ENCODE measurements at places on chromosomes 16 and 17.

GRCh38 chr17:49067163-49067562, 65.4 kb upstream of the B4GALNT2 start:
- no peak for DNase-seq

DNA sequence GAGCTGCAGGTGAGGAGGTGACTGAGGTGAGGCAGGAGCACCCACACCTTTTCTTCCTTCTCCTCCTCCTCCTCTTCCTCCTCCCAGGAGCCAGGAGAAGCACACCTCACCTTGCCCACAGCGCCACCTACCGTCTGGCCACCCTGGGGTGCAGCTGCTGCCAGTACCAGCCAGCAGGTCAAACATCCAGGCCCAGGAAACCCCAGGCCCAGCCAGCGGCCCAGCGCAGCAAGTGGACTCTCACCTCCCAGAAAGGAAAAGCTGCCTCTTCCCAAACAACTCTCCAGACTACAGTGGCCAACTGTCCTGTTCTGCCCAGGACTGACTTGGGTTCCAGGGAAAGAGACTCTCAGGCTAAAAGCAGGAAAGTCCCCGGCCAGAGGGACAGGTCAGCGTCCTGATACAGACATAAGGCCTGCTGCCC, 22.7 kb downstream of the PEMT start:
- peak; percentile 18 for DNase-seq

- no peak for DNase-seq
These were observed 535.1 kb downstream of the CDH11 start for GRCh38 chr16:64586781-64587180.

DNA sequence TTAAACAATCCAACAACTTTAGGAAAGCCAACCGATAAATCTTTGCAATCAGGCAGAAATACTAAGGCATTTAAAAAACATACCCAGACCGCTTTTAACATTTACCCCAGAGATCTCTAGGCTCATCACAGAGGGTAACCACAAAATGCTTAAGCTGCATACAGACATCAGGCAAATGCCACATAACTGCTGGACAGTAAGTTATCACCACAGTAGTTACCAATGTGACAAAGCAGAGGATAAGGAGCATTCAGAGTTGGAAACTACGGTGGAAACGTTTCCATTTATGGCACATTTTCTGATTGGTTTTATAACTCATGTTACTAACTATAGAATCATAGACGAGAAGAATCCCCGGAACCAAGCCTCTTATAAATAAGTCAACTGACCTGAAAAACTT, 77.5 kb downstream of the KANSL1 start:
- no peak for DNase-seq

GRCh38 chr17:66691644-66692420, 143.1 kb upstream of the CACNG5 start:
- DNase-seq = no peak

GRCh38 chr17:82661717-82662683, 13.8 kb upstream of the WDR45B start:
- no peak for DNase-seq

DNA sequence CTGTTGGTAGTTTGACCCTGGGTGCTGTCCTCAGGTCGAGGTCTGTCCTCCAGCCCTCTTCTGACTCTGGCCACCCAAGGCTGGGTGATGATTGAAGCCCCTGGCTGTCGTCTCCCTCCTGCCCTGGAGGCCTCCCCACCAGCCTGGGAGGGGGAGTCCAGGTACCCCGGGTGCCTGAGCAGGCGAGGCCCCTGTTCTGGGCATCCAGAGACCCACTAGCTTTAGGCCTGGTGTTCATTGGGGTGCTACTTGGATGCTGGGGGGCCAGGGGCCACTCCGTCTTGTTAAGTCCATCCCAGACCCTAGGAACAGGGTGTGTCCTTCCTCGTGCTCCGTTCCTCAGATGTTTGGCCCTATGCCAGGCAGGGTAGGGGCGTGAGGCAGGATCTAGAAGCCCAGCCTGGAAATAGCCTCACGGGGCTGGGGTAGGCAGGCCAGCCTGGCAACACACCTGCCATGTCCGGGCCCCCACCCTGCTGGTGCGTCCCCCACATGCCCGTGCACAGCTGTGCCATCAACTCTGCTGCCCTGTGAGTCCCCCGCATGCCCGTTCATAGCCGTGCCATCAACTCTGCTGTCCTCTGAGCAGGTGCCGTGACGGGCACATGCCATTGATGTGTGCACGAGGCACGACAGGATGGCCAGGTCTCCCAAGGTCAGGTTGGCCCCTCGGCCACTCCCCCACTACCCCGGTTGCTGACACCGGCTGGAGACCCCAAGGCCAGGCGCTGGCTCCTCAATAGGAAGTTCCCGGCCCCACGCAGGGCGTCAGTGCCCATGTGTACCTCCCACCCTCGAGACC, 36.9 kb downstream of the GINS2 start:
- DNase-seq = no peak

DNA sequence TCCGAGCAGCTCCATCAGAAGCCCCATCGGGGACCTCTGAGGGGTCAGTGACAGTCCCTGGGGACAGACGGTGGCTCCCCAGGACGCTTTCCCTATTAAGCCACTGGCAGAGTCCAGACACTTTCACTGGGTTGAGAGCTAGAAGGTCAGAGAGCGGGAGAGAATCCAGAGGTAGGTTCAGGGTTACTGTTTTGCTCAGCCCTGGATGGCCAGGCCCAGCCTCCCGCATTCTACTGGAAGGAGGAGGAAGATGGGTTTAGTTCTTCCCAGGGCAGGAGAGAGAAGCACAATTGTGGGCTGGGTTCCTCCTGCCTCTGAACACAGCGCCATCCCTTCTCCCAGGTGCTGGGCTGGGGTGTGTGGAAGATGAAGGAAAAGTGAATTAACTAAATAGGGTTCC, 452.8 kb downstream of the SLC39A11 start:
- no peak for DNase-seq

- DNase-seq = peak; percentile 81
These were observed 7.8 kb upstream of the RNF213 start for GRCh38 chr17:80252871-80253270.

- no peak for DNase-seq
These were observed 210.0 kb upstream of the GSE1 start for GRCh38 chr16:85402910-85403692.

- no peak for DNase-seq
These were observed 574 bp downstream of the LAT start for GRCh38 chr16:28985211-28986041.

DNA sequence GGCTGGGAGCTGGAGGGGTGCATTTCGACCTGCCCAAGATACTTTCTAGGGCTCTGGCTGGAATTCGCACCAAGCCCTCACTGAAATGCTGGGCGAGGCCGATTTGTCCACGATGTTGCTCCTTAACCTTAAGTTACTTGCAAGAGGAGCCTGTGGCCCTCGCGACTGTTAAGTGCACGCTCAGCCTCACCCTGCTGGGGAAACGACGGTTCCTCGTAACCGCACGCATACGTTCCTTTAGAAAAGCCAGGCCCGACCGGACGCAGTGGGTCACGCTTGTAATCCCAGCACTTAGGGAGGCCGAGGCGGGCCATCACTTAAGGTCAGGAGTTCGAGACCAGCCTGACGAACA, 607 bp upstream of the NCOR1 start:
- no peak for DNase-seq

DNA sequence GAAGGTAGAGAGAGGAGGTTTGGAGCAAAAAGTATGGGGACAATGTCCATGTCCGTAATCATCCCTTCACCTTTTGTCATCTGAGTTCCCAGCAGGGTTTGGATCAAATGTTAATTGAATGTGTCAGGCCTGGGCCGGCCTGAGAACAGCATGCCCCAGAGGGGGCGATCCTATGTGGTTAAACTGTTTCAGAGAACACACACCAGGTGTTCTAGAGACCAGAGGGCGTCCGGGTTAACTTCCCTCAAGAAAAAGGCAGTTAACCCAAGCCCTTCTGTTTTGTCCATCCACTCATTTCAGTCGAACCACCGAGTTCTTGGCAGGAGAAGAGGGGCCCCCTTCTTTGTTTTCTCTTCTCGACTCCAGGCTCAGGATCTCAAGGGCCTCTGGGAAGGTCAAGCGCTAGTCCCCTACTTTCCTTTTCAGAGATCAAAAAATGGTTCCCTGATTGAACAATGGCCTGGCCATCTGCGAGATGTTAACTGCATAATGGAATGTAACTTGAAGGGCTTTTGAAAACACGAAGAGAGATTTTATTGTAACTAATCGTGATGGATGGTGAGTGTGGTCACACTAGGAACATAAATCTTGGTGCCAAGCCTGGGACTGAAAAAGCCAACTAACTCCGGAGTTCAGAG, 142.5 kb downstream of the IRX3 start:
- DNase-seq = no peak

GRCh38 chr17:61524319-61524718, 66.7 kb downstream of the NACA2 start:
- no peak for DNase-seq

- DNase-seq = no peak
These were observed 655 bp downstream of the ATXN1L start for GRCh38 chr16:71846431-71846830.

DNA sequence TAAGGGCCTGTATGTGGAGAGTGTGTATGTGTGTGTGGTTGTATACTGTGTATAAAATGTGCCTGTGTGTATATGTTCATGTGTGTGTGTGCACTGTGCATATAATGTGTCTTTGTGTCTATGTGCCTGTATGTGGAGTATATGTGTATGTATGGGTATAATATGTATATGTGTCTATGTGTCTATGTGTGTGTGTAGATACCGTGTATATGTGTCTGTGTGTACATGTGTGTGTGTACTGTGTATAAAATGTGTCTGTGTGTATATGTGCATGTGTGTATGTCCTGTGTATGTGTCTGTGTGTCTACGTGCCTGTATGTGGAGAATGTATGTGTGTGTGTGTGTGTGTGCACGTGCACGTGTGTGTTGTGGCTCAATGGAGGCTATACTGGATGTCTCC, 200.4 kb upstream of the ZFHX3 start:
- no peak for DNase-seq

- DNase-seq = no peak
These were observed 2.2 kb upstream of the ATXN1L start for GRCh38 chr16:71843572-71843971.

GRCh38 chr17:74337834-74338500, 11.9 kb downstream of the KIF19 start:
- no peak for DNase-seq

DNA sequence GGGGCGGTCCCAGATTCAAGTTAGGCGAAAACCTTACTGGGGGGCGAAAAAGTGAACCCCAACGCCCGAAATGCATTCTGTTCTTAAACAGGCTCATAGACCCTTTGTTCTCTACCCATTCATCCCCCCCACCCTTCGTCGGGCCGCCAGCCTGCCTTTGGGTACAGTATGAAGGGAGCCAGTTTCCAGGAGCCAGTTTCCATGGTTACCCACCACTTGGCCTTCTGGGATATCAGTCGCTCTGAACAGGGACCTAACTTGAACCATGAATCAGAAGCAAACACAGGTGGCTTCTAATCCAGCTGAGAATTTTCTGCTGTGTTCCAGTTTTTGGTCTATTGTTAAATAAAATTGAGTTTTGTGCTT, 532 bp downstream of the DHX40 start:
- peak; percentile 20 for DNase-seq

- DNase-seq = no peak
These were observed 188.6 kb downstream of the C16orf78 start for GRCh38 chr16:49562228-49562627.

DNA sequence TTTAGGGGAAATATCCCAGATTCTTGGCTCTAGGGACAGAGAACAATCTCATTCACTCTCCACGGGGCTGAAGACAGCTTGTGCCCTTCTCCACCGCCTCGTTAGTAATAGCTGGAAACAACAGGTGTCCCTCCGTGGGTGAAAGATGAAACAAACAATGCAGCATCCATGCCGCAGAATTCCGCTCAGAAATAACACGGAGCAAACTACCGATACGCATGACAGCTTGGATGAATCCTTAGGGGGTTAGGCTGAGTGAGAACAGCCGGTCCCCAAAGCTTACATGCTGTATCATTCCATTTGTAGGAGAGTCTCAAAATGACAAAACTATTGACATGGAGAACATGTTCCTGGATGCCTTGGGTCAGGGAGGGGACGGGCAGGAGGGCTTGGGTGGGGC, 29.4 kb upstream of the CACNG1 start:
- DNase-seq = no peak

- no peak for DNase-seq
These were observed 232.5 kb upstream of the ZFHX3 start for GRCh38 chr16:73280388-73280787.

DNA sequence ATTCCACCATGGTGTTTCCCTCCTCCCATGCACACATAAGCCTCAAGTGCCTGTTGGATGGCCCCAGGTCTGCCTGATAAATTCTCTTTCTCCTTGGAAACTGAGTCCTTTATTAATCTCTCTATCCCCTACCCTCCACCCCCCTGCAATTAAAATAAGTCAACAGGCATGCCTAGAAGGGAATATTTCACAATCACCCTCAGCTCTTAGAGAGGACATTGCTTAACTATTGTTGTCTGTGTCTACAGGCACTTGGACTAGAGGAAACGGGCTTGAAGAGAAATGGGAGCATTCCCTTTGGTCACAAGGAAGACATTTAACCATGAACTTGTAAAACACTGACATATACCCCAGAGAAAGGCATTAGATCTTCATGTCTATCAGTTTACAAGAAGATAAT, 39.5 kb downstream of the RCVRN start:
- DNase-seq = no peak

DNA sequence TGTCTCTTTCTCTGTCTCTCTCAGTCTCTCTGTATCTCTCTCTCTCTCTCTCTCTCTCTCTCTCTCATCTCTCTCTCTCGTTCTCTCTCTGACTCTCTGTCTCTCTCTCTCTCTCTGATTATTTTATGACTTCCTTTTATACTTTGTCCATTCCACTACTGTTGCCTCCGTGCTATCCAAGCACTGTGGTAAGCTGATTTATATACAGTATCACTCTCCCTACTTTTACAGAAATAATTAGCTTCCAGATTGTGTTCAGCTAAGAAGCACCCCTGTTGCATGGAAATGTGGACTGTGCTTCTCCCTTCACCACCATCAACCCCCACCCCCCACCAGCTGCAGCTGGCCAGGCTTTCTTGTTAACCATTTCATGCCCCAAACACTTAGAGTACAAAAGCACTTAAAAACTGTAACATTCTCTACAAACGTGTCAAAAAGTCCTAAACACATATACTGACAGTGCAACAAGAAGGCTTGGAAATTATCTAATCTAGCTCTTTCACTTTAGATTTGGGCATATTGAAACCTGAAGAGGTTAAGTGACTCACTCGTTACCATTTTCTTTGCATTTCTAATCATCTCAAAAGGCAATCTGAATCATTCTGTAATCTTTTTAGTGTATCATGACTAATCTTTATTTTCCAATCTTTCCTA, 11.6 kb upstream of the TMEM100 start:
- DNase-seq = no peak

DNA sequence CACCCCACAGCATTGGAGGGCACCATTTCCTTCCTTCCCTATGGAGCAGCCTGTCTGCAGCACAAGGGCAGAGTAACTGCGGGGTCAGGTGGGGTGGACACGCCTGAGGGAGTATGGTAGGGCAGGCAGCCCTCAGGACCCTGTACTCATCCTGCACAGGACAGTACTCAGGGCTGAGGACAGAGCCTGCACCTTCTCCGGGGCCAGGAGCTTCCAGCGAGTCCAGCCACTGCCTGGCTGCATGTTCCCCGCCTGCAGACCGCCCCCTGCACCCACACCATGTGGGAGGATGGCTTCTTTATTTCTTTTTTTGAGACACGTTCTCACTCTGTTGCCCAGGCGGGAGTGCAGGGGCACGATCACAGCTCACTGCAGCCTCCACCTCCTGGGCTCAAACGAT, 47.6 kb upstream of the CDC42EP4 start:
- DNase-seq = no peak

Data from activated gamma-delta T cell treated with anti-CD3 and anti-CD28 coated beads, Interleukin-2, amount 50 U/mL, for 16 hours (primary cell).